DMS53 (cell line): ENCODE measurements at places on chromosomes 3 and 15.
A peak's percentile ranks its signal among the peaks of the same experiment; 100 is the strongest.

DNA sequence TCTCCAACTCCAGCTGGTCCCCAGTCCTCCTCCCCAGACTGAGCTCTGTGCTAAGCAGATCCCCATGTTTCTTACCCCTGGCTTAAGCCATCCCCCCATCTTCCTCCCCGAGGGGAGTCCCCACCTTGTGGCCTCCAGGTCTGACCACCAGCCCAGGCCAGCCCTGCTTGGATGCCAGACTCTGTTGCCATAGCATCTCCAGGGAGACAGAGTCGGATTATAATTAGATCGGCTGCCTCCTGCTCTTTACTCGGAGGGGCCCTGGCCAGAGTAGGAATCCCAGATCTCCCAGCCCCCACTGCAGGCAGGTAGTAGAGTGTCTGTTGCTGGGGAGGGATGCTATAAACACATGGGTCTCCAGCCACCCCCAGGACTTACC lies 2.4 kb downstream of the KLHDC8B start:
- no peak for DNase-seq

GRCh38 chr3:156938724-156939123 lies 112.6 kb downstream of the LEKR1 start:
- DNase-seq: no peak

DNA sequence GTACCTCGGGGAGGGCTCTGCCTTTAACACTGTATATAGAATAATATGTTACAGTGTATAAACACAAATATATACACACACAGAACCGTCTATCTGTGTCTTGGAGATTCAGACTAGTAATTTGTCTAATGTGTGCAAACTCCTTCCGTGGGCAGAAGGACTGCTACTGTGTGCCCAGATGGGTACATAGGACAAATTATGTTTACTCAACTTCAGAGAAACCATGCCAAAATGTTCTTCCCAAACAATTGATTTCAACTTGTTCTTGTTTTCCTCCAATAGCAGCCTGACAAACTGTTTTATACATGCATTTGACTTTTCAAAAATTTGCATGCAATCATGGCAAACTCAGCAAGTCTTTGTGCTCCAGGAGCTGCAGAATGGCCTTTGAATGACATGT lies 97.5 kb downstream of the FRMD5 start:
- DNase-seq: no peak

DNA sequence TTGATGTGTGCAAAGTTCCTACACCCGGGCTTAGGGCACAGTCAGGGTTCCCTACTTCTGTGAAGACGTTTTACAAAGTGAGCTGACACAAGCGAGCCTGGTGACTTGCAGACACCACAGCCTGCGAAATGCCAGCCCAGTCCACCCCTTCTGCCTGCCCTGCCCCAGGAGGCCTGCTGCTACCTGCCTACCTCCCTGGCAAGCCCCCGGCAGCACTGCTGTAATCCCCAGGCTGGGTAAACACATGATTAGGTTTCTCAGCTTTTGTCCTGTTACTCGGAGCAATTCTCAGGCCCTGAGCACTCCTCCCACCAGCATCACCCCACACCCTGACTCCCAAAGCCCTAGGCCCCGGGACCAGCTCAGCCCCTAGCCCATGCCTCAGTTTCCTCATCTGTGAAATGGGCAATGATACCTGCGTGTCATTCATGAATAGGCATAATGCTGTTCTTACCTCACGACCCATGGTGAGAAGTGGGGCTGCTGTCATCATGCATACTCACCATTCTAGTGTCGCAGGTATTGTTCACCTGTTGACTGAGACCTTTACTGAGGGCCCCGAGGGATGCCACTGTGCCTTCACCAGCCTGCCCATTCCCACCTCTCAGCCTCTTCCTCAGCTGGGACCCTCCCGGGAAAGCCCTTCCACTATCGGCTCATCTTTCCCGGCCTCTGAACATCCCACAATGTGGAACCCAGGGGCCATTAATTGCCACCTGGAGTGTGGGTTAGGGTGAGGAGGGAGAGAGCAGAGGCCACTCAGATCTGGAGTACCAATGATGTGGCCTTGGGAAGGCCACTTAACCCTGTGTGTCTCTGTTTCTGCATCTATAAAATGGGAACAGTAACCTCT lies 31.5 kb upstream of the SLC6A6 start:
- peak; percentile 43 for DNase-seq

GRCh38 chr3:21944251-21944650 lies 193.2 kb upstream of the ZNF385D start:
- DNase-seq: no peak

DNA sequence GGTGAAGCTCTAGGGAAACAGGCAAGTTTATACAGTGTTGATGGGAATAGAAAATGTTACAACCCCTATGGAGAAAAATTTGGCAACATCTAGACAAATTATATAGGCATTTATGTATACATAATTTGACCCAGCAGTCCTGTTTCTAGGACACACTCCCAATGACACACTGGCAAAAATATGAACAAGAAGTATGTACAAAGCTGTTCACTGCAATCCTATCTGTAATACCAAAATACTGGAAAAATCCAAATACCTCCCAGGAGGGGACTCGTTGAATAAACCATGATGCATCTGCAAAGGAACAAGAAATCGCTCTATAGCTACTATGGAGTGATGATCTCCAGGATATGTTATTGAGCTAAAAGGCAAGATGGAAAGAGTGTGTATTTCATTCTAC lies 8.5 kb downstream of the BFSP2 start:
- no peak for DNase-seq

DNA sequence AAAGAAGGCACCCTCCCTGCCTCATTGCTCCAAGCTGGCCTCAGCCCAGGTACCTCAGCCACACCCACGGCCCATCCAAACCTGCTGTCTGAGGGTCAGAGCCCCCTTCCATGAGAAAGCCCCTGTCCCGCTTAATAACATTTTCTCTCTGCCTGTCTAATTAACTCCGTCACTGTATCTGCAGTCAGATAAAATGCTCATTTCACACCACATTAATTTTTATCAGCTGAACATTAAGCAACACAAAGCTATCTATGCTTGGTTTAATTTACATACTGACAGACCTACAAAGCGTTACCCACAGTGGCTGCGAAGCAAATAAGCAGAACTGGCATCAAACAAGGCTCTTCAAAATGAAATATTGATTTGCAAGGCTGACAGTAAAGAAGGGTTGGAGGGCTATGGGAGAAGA lies 309.8 kb upstream of the ICE2 start:
- no peak for DNase-seq

DNA sequence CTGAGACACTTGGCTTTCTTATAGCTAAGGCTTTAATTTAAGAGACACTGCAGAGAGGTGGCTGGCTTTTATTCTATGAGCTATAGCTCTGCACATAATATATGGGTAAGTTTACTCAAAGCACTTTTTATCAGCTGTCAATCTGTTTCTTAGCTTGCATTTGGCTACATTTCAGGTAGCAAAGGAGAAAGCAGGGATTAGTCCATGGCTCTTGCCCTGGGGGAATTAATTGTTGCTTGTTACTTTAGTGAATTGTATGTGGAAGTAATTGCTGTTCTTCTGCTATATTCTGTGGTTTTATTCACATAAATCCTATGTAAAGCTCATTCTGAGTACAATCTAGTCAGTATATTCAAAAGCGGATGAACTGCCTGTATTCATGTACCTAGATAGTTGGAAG lies 14.4 kb upstream of the CCDC39 start:
- DNase-seq: no peak

DNA sequence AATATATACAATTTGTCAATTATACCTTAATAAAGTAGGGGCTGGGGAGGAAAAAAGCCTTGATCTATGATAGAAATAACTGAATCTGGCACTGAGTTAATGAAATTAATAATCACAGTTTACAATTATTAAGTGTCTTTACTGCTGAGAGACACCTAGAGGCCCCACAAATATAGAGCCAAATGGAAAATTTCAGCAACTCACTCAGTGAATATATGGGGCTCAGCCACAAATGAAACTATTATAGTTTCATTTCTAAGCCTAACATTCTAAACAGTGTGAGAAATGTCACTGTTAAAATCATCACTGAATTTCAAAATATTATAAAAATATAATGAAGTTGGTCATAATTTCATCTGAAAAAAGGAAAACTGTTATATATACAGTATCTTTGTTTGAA lies 40.3 kb downstream of the GNB4 start:
- no peak for DNase-seq

- DNase-seq: no peak
These were observed 7.5 kb downstream of the ZNF710 start for GRCh38 chr15:90008607-90009006.

- DNase-seq: no peak
These were observed 295.8 kb downstream of the MAGI1 start for GRCh38 chr3:65742914-65743313.

- DNase-seq: no peak
These were observed 493.9 kb upstream of the ZNF385D start for GRCh38 chr3:22244761-22245521.

DNA sequence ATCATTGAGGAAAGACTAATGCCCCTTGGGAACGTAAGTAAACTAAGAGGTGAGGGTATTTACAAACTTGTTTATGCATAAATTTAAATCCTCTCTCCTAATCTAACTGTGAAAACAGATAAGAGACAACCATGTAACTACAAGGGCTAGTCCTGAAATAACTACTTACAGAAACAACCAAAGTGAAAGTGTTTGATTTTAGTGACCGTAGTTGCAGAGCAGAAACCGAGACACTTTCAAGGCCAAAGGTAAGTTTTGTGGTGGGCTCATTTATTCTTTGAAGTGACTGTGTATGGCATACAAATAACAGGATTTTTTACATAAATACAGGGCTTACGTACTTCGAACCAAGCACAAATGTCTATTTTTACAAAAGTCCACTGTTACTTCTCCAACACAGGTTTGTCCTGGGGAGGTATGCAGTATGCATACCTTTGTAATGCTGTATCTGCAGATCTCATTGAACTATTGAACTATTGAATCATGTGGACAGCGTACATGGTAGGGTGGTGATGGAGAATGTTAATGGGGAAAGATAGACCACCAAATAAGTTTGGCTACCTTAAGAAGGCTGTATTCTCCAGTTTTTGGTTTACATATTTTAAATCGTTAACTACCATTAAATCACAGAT lies 99.6 kb upstream of the RBMS3 start:
- no peak for DNase-seq

- no peak for DNase-seq
These were observed 189.4 kb downstream of the UBE3A start for GRCh38 chr15:25249236-25250010.

GRCh38 chr3:193895409-193895808 lies 240.5 kb upstream of the HES1 start:
- DNase-seq: no peak

- DNase-seq: peak; percentile 49
These were observed 220.5 kb downstream of the SQOR start for GRCh38 chr15:45855210-45855906.

DNA sequence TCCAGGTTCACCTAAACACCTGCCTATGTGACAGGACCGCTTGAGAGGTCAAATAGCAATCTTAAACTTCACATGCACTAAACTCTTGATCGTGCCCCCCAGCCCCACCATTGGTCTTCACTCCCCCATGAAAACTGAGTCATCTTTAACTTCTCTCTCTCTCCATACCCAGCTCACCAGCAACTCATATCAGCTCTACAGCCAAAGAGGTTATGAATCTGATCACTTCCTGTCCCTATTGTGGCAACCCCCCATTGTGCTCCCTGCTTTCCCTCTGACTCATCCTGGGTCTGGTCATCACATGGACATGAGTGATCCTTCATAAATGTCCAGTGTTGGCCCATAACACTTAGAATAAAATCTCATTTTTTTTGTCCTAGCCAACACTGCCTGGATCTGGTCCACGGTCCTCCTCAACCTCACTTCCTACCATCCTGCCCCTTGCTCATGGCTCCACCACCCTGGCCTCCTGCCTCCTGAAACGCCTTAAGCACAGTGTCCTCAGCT lies 103.4 kb upstream of the HACD2 start:
- peak; percentile 22 for DNase-seq

GRCh38 chr3:73622091-73622805 lies 2.5 kb downstream of the PDZRN3 start:
- peak; percentile 81 for DNase-seq

GRCh38 chr15:99440551-99441443 lies 125.0 kb upstream of the MEF2A start:
- no peak for DNase-seq

GRCh38 chr15:92843326-92843725 lies 56.8 kb upstream of the CHD2 start:
- DNase-seq: no peak

- no peak for DNase-seq
These were observed 12.1 kb downstream of the MAP2K5 start for GRCh38 chr15:67554580-67554979.

DNA sequence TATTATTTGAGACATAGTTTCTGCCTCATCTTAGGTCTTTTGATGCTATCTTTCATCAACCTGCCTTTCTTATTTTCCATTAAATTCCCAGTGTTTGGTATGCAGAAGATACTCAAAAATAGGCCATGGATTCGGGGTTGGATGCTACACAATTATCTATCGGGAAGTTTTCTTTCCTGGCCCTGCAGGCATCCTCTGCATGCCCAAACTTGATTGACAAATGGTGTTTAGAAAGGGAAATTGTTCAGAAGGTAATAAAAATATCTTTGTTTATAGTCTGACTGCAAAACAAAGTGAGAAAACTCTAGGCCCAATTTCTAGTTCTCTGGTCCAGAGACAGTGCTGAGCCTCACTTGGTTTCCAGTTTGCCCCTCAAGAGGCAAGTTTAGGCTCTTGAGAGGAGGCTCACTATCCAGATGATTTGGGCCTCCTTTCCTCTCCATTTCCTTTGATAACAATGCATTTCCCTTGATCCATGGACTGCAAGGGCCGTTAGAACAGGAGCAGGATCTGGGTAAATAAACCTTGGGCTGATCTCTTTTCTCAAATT lies 157.1 kb upstream of the DPH6 start:
- no peak for DNase-seq

- no peak for DNase-seq
These were observed 54.0 kb upstream of the SLCO2A1 start for GRCh38 chr3:134083626-134084241.

- no peak for DNase-seq
These were observed 410.3 kb downstream of the AGBL1 start for GRCh38 chr15:86489981-86490380.

DNA sequence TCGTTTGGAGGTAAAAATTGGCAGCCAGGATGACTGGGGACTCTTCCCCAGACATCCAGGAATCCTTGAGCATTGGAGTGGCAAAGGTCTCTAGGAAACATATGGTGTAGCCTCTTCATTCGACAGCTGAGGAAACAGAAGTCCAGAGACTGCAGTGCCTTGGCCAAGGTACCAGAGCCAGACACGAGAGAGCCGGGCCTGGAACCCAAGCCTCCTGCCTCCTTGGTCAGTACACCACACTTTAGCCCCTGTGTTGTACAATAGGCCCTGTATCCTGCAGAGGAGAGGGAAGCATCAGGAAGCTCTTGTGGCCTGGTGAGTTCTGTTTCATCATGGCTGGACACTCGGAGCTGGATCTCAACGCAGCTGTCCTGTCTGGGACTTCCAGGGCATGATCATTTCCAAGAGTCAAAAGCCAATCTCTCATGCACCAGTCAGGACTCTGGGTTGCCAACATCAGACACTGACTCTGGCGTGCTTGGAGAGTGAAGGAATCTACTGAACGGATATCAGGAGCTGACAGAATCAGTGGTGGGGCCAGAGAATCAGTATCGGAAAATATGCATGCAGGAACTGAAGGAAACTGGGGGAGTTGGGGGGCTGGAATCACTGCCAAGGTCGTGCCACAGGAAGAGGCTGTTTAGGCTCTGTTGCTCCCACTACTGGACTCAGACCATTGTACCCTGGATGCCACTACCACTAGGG lies 6.4 kb upstream of the MINAR1 start:
- no peak for DNase-seq

- no peak for DNase-seq
These were observed 74.9 kb upstream of the TNIK start for GRCh38 chr3:171535133-171535532.
